ENCODE measurements at places on chromosomes 3 and 15.

GRCh38 chr3:173340626-173341025, 56.9 kb upstream of the NLGN1 start:
- DNase-seq: no peak

GRCh38 chr3:71101014-71101413, 482.5 kb downstream of the FOXP1 start:
- no peak for DNase-seq

GRCh38 chr3:79878708-79879107, 110.9 kb upstream of the ROBO1 start:
- no peak for DNase-seq

DNA sequence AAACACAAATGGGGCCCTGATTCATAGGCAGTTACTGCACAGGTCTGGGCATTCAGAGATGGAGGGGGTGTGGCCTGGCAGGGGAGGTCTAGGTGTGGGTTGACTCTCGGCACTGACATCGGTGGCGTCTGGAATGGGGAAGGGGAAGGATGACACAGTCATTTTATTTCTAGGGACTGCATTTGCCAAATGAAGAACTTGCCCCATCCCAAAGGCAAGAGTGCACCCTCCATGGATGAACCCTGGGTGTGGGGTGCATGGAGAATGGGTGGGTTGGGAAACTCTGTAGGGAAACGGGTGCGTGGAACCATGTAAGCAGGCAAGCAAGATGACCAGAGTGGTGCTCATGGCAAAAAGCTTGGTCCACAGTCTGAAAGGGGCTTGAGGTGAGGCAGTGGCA, 24.5 kb downstream of the SLC6A20 start:
- no peak for DNase-seq

- DNase-seq: no peak
Observed at GRCh38 chr3:99774467-99774866, 43.2 kb upstream of the CMSS1 start.

DNA sequence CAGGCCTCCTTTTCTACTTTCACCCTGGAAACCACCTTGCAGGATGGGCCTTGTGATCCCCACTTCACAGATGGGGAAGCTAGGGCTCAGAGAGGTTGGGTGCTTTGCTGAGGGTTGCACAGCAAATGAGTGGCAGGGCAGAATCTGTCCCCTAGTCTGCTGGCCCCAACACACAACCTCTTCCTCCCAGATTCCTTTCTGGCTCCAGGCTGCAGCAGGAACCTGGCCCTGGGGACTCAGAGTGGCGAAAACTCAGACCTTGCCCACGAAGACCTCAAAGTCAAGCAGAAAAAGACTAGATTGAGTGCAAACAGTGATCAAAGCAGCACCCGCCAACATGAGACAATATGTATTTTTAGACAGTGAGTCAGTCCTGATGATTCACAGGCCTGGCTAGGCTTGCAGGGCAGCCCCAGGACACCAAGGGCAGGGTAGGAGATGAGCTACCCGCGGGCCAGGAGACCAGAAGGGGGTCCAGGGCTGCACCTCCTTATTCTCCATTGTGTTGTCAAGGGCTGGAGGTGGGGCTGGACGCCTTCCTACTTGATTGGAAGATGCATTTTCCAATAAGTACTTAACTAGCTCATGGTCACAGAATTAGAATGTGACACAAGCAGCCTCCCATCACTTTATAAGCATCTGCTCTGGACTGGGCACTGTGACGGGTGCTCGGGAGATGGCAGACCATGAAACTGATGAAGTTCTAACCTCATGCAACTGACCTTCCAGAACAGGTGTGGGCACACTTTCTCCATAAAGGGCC, 23.9 kb downstream of the GOLGA6L2 start:
- DNase-seq: no peak

GRCh38 chr15:78023865-78024518, 53.5 kb downstream of the TBC1D2B start:
- DNase-seq: no peak

DNA sequence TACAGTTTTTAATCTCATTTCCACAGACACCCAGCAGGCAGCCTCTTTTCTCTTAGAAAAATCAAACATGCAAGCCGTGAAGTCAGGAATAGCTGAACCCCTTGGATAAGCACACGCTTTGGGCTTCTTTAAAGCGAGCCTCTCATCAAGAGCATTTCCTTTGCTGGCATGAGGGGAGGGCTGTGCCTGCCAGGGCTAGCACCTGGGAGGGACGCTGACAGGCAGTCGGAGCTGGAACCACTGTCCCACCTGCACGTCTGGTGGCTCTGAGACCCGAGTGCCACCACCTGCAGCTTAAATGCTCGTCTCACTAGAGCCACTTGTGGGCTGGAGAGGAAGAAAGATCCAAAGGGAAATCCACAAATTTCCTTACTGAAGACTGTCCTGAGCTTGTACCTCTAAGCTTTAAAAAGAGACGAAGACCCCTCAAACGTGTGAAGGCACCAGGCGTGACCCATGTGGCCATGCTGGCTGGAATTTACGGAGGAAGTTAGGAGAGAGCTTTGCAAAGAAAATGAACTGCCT, 9.4 kb downstream of the MAP6D1 start:
- DNase-seq: no peak

DNA sequence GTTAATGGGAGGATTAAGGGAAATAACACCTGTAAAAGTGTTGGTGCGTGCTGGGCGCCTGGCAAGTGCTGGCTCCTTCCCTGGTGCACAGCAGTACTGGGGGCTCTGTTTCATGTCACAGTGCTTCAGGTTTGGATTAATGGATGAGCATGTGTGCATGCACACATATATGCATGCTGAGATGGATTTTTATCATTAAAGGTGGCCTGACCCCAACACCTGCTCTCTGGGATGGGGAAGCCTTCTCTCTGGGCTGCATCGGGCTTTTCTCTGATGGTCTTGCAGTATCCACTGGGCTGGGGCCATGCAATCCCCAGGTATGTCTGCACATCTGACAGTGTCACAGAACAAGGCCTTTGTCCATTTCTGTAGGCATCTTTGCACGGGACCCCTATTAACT, 127.5 kb upstream of the PLXNA1 start:
- DNase-seq: no peak

GRCh38 chr15:22936577-22937472, 43.3 kb downstream of the CYFIP1 start:
- no peak for DNase-seq

DNA sequence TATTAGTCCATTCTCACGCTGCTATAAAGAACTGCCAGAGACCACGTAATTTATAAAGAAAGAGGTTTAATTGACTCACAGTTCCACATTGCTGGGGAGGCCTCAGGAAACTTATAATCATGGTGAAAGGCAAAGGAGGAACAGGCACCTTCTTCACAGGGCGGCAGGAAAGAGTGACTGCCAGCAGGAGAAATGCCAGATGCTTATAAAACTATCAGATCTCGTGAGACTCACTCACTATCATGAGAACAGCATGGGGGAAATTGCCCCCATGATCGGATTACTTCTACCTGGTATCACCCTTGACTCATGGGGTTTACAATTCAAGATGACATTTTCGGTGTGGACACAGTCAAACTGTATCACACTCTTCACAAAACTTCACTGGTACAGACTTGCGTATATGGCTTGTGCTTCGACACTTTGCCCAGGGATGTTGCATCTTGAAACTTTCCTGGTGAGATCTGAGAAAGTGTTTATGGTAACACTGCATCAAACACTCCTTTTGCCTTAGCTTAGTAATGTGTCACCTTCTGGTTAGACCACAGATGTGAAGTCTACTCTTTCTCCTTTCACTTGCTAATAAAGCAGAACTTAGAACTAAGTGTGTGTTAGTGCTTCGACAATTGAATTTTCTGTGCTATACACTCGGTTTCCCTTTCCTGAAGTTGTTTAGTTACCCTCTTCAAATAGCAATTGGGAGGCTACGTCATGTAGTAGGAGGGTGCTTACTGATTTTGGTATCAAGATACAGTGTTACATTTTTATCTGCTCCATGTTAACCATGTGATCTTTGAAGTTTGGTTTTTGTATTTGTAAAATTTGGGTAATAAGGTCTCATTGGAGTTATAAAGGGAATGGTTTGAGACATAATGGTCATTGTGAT, 185.7 kb downstream of the LPP start:
- no peak for DNase-seq

DNA sequence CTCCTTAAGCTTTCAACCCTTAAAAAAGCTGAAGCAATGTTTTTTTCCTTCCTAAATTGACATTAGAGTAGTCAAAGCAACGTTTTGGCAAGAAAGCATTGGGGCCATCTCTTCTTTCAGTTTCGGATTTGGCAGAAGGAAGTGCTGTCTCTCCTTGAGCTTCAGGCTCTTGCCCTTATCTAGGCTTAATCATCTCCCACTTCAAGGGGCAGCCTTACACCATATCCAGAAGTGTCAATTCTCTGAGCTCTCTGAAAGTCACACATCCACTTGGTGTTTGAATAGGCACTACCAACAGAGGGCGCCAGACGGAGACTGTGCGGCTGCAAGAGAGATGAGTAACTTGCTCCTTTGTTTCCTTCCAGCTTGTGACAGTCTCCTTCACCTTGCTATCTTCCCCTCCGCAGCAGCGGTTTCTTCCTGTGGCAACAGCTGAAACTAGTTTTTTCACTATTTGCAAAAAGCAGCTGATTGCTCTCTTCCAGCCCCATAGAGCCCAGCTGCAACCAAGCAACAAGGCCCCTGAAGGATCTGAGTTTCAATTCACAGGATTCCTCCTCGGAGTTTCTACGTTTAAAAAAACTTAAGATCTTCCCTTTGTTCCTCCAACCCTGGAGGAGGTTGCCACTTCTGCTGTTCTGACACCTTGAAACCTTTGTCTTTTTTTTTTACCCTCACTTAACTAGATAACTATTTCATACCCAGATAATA, 147.0 kb upstream of the SLCO3A1 start:
- peak; percentile 32 for DNase-seq

DNA sequence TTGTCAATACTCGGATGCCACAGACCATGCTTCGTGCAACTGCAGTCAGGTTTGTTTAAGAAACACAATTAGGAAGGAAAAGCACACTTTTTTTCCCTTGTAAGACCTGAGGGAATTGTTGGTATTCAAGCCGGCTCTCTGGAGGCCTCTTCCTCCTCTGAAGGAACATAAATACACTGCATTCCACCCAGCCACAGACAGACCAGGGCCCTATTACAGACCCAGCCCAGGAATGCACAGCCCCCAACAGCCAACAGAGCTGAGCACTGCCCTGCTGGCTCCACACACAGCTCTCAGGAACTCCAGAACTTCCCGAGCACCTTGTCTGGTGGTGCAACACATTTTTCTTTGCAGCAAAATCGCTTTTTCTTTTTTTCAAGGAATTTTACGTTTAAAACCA, 488.7 kb upstream of the PROK2 start:
- no peak for DNase-seq

- no peak for DNase-seq
Observed at GRCh38 chr15:101651554-101652097, 555 bp downstream of the TM2D3 start.

GRCh38 chr3:88034491-88035275, 24.1 kb downstream of the CGGBP1 start:
- no peak for DNase-seq

GRCh38 chr3:50490424-50490823, 13.0 kb downstream of the CACNA2D2 start:
- no peak for DNase-seq

DNA sequence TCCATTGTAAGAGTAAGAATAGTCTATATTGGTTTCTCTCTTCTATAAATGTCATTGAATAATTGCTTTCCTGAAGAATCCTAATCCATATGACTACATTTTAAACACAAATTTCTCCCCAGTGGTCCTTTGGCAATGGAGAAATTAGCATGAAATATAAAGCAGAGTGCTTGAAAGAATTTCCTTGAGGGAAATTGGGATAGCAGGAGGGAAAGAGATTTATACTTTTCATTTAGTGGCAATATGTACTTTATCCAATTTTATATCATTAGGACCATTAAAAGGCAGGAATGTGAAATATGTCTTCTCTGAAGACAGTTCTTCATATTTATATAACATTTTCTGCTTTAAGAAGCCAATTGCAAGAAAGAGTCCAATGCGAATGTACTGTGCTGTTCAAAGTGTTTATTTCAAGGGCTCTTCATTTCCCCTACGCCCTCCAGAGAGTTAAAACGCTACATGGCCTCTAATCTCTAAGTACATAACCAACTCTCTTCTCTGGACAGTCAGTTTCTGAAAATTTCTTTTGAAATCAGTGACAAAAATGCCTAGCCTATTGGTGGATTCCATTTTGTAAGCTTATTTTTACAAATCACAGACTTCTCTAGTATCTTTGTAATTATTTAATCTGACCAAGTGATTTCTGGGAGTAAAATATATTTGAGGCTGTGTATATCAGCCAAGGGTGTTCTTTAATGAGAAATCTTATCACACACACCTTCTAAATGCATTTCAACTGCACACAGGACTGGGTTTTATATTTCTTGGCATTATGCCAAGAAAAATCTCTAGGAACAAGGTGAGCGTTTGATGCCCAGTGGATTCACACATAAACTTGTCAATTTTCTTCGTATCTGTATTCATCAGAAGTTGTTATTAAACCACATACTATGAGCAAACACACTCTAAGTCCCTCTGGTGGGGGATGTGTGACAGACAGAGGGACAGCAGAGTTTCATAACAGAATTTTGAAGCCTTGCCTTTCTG, 51.2 kb downstream of the KCNAB1 start:
- DNase-seq: no peak

DNA sequence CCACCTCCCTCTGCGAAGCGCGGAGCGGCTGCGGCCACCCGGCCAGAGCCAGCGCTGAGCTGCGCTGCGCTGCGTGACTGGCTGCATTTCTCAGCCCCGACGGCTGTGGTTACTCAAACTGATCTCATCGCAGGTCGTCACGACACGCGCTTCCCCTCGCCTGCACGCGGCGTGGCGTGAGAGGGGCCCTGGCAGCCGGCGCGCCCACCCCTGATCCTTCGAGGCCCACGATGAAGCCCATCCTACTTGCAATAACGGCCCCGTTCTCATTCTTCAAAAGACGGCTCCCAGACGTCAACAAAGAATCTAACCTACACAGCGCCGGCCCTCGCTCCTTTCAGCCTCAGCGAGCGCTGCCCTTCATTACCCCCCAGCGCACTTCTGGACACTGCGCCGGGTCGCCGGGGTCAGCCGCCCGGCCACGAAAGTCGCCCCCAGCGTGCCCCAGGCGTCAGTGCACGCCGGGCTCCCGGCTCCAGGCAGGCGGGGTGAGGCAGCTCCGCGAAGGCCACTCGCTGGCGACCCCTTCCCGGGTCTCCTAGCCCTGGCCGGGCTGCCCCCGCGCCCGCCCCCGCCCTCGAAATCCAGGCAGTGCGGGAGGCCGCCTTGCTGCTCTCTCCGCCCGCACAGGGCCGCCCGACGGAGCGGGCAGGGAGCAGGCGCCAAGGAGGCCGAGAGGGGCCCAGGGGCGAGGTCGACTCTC, 9.9 kb upstream of the LEKR1 start:
- DNase-seq: peak; percentile 57

- DNase-seq: no peak
Observed at GRCh38 chr15:70833861-70834765, 19.8 kb downstream of the LARP6 start.

GRCh38 chr3:58254144-58254543, 16.6 kb downstream of the ABHD6 start:
- DNase-seq: no peak

- DNase-seq: no peak
Observed at GRCh38 chr3:146472611-146473010, 3.2 kb upstream of the PLSCR2 start.

DNA sequence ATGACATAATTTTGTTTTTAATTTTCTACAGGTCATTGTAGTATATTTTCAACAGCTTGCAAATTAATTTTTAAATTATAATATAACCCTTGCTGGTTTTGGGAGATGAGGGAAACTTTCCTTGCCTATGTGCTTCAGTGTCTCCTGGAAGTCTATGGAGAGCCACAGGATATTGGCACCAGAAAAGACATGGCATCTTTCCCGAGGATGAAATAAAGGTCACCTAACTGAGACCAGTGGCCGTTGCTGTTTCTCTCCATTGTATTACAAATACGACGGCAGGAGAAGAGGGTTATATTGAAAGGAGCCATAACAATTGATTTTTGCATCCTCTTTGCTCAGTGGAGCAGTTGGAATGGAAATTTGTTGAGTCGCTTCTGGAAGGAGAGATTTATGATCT, 19.9 kb upstream of the AQP9 start:
- no peak for DNase-seq
